DMS 273 treated with DMSO at 0.1 percent for 48 hours (cell line): ENCODE measurements at places on chromosomes 13 and 19.
A peak's percentile ranks its signal among the peaks of the same experiment; 100 is the strongest.

- DNase-seq = no peak
These were observed 46.8 kb downstream of the C13orf46 start for GRCh38 chr13:113926951-113927660.

DNA sequence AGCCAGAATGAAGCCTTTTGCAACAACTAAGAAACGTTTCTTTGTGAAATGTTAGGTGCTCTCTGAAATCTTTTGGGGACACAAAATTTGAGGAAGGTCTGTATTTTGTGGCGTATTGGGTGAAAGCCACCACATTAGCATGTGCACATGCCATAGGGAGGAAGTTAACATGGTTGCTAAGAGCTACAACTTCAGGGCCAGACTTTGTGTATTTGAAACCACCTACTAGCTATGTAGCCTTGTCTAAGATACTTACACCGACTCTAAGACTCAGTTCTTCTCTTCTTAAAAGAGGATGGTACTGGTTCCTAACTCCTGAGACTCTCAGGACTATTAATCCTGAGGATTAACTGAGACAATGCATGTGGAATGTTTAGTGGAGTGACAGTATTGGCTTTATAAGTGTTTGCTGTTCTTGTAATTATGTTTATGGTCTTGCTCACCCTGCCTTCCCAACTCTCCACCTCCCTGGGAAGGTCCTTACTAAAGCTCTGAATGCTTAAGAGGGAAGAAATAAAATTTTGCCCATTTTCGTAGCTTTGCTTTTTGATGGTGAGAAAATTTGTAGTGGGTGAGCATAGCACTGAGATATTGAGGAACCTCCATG, 15.5 kb downstream of the SERP2 start:
- DNase-seq = no peak

DNA sequence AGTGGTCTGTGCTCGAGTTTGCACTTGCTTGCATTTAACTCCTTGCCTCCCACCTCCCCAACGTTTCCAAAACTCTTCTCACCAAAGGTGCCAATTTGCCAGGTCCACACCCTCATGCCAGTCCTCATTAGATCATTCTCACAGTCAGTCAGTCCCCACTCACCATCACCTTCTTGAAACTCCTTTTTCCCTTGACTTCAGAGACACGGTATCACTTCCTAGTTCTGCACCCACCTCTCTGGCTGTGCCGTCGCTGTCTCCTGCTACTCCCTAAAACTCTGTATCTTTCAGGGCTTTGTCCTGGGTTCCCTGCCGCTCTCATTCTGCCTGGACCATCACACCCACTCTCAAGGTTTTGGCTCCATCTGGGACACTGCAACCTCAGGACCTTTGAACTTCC, 19.6 kb downstream of the OLFM2 start:
- no peak for DNase-seq

DNA sequence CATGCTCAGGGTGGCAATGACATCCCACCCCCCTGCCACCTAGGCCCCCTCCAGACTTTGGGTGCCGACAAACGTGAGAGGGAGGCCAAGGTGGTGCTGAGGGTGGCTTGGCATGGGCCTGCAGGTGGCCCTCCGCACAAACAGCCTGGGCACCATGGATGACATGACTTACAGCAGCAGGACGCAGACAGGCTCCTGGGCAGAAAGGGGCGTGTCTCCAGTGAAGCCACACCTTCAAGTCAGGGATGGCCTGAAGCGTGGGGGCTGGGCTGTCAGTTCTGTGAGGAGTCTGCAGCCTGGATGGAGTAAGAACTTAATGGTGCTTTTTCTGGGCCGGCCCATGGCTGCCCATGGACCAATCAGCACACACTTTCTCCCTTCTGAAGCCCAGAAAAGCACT, 25.3 kb downstream of the POMP start:
- no peak for DNase-seq

- no peak for DNase-seq
These were observed 204.9 kb upstream of the KL start for GRCh38 chr13:32811297-32811800.

- no peak for DNase-seq
These were observed 67.8 kb upstream of the IPO5 start for GRCh38 chr13:97885641-97886040.

DNA sequence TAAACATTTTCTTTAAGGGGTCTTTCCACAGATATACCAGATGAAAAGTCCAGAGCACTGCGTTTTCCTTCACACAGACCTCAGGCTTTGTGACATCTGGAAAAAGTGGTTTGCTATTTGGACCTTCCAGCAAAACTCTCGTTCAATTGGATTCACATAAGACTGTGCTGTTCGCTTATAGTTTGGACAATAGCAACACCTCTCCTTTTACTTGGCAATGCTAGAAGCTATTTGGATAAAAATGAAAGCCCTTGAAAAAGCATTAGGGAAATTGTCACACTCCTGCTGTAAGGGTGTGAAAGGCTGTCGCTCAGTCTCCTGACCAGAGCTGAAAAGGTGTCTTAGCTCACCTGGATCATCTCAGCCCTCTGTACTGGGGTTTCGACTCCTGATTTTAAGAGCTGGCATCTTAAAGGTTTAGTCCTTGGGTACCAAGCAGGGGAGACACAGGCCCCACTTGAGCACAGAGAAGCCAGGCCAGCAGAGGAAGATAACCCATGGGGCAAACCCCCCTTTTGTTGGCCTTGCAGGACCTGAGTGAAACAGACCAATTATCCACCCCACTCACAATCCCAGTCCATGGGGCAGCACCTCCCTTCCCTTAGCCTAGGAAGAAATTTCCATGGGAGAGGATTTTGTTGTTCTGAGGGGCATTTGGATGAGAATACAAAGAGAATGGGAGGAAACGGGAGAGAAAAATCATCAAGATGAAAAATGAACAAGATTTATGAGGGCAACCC, 257.6 kb downstream of the DLEU7 start:
- DNase-seq = no peak

GRCh38 chr13:46624353-46624752, 71.4 kb downstream of the LRCH1 start:
- no peak for DNase-seq

- DNase-seq = no peak
These were observed 667 bp upstream of the MBNL2 start for GRCh38 chr13:97221466-97221865.

DNA sequence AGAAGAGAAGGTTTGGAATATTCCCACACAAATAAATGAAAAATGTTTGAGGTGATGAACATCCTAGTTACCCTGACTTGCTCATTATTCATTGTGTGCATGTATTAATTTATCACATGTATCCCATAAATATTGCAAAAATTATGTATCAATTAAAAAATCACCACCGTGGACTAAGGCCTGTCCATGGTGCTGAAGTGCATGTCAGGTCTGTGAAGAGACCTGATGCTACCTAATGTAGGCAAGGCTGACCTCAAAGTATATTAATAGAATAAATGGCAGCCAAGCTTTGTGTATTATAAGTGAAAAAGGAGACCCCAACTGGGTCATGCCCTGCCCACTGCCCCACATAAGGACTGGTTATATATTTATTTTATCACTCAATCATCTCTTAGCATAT, 34.4 kb upstream of the ZNF835 start:
- DNase-seq = no peak

DNA sequence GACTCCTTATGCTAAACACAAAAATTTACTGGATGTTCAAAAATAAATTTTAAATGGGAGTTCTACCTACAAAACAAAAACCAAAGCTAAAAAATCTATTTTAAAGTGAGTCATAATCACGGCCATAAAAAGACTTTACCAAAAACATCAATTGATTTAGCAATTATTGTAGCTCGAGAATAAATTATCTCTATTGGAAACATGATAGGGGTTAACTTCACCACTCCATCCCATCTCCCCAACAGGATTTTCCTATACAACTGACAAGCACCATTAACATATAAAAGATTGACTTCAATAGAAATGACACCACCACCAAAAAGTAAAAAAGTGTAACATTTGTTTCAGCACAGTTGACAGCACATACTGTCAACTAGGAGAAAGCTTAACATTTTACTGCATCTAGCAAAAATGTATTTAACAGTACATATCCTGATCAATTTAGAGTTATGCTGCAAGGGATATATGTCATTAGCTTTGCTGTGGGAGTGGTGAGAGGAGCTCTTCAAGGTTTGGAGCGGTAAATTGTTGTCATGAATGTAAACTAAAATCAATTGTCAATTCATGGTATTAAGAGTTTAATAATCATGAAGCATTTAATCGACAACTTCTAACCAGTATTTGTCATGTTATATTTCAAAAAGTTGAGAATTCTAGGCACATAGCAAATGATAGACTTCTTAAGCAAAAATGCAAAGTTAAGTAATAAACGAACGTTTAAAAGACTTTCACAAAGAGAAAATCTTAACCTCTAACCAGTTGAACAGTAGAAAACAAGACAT, 3.8 kb downstream of the UBL3 start:
- DNase-seq = no peak

GRCh38 chr19:14530005-14530348, 583 bp downstream of the TECR start:
- DNase-seq = no peak

DNA sequence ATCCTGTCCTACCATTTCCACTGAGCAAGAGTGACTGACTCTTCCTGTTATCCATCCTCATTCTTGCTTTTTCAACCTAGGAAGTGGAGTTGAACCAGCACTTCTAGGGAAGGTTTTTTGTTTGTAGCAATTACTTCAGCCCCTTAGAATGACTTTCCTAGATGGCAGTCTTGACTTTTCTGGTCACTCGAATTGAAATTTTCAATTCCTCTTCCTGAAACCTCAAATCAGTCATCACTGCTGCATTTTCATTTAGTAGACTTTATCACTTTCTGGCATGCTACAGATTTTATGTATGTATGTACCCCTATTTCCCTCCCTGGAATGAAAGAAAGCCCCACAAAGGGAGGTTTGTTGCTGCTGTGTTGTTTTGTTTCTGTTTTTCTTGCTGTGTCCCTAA, 915.9 kb downstream of the PCDH17 start:
- DNase-seq = no peak

DNA sequence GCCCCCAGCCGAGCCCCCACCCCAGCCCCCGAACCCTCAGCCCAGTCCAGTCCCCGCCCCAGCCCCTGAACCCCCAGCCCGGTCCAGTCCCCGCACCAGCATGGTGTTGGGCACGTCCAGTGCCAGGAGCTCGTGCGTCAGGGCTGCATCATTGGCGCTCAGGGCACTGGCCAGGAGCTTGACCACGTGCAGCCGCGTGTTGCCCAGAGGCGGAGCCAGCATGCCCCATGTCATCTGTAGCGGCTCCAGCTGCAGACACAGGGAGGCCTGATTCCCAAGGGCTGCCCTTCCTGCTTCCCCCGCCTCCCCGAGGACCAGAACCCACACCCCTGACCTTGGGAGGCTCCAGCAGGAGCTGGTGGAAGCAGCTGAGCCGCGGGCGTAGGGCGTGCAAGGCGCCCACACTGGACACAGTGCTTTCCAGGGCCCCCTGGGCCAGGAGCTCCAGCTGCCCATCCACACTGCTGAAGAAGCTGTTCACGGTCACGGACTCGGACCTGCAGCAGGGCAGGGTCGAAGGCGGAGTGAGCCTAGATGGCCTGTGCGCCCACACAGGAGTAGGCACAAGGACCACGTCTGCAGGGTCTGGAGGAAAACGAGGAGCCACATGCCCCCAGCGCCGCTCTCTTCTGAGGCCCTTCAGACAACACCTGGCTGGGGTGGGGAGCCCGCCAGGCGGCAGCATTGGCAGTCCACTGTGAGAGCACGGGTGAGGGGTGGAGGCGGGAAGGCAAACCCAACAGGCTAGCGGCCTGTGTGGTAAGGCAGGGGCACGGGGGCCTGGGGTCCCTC, 12.8 kb upstream of the TMEM86B start:
- DNase-seq = no peak

DNA sequence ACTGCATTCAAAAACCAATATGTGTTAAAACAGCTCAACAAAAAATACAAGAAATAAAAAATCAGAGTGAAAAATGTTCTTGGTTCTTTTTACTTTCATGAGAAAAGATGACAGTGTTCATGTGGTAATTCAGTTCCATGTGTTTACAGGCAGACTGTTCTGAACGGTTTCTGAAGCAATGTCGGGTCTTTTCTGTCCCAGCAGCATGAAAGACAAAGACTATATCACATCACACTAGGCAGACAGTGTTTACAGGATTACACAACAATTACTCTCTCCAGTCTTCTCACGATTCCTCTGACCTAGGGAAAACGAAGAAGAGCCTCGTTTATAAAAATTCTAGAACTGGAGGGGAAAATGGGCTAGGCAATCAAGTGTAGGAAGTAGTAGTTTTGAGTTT, 83.4 kb downstream of the UBL3 start:
- no peak for DNase-seq

- no peak for DNase-seq
These were observed 606 bp downstream of the SYNGR4 start for GRCh38 chr19:48364598-48365348.

DNA sequence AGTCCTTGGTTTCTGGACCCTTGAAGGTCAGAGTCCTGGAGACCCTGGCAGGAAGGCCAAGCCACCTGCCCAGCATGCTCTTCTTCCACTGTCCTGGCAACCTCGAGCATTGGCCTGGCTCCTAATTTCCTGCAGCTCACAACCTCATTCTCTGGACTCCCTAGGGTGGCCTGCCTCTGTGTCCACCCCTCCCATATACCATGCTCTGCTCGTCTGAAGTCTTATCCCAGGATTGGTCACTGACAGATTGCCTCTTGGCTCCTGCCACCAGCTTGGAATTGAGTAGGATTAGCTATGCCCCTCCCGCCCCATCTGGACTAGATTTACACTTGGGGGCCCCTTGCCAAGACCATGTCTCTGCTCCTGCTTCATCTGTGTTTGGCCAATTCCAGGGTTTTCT, 17.1 kb upstream of the WASF3 start:
- DNase-seq = peak; percentile 94

DNA sequence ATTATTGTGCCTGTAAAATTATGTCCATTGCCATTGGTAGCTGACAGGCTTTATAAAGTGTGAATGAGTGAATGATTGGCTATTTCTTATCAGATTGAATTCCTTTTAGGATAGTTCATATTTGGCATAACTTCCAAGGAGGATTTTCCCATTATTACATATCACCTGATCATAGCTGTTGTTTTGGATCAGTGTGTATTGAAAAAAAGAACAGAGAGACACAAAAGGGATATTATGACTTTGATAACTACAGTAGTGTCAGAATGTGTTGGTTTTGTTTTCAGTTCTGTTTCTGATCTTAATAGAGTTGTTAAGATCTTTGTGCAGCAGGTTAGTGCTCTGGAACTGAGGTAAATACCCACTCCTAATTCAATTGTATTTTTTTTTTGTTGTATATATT, 103.8 kb downstream of the LRCH1 start:
- DNase-seq = no peak

DNA sequence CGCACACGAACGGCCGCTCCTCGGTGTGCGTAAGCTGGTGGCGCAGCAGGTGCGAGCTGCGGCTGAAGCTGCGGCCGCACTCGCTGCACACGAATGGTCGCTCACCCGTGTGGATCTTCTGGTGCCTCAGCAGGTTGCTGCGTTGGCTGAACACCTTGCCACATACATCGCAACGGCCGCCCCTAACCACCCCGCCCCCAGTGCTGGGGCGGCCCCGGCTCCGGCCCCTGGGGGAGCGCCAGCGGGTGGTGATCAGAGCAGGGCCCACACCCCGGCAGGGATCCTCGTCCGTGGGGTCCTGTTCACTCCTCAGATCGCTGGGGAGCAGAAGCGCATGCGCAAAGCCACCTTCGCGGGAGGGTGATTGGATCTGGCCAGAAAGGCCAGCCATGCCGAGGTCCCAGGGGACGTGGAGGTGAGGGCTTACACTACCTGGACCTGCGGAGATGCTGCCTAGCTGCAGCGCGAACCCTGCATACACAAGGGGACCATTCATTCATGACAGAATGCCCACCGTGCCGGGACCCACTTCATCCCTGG, 4.7 kb upstream of the UBE2M start:
- no peak for DNase-seq

GRCh38 chr19:49809160-49809940, 3.7 kb downstream of the FUZ start:
- no peak for DNase-seq

GRCh38 chr19:51777570-51778462, 16.8 kb downstream of the FPR2 start:
- peak; percentile 9 for DNase-seq
